Stimulated activated CD4-positive, alpha-beta T cell treated with anti-CD3 and anti-CD28 coated beads, Interleukin-12 subunit alpha, Interleukin-12 subunit beta, amount 100 ng/mL, for 24 hours (primary cell): ENCODE measurements at places on chromosomes 11 and 22.

DNA sequence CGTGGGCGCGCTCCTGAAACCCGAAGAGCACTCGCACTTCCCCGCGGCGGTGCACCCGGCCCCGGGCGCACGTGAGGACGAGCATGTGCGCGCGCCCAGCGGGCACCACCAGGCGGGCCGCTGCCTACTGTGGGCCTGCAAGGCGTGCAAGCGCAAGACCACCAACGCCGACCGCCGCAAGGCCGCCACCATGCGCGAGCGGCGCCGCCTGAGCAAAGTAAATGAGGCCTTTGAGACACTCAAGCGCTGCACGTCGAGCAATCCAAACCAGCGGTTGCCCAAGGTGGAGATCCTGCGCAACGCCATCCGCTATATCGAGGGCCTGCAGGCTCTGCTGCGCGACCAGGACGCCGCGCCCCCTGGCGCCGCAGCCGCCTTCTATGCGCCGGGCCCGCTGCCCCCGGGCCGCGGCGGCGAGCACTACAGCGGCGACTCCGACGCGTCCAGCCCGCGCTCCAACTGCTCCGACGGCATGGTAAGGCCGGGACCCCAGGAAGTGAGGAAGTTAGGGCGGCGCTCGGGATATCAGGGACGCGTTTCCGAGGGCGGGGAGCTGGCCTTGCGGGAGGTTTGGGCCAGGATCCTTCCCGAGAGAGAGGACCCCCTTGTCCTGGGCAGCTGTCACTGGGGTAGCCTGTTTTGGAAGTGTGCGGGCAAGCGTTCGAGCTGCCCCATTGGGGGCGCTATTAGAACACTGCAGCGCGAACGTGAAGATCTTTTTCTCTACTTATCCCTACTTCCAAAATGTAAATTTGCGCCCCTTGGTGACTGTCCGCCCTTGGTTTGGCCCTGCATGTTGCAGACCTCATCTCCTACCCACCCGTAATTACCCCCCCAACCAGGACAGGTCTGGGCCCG lies 796 bp downstream of the MYOD1 start:
- no peak for DNase-seq

- DNase-seq, result no peak
These were observed 88.8 kb upstream of the BARX2 start for GRCh38 chr11:129286813-129287212.

GRCh38 chr11:108620958-108621772 lies 27.6 kb upstream of the EXPH5 start:
- DNase-seq, result no peak

- DNase-seq, result no peak
These were observed 63.3 kb upstream of the ME3 start for GRCh38 chr11:86735451-86736290.

DNA sequence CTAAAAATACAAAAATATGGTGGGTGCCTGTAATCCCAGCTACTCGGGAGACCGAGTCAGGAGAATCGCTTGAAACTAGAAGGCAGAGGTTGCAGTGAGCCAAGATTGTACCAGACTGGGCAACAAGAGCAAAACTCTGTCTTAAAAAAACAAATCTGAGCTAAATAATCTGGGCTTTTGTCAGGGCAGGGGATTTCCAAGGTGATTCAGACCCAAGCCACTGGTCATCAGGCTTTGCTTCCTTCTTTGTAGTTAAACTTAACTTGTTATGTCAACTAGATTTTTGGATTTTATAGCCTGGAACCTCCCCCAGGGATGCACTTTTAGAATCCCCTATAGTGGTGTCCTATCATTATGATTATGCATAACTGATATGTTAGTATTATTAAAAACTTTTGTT lies 27.0 kb upstream of the SLC22A8 start:
- no peak for DNase-seq

DNA sequence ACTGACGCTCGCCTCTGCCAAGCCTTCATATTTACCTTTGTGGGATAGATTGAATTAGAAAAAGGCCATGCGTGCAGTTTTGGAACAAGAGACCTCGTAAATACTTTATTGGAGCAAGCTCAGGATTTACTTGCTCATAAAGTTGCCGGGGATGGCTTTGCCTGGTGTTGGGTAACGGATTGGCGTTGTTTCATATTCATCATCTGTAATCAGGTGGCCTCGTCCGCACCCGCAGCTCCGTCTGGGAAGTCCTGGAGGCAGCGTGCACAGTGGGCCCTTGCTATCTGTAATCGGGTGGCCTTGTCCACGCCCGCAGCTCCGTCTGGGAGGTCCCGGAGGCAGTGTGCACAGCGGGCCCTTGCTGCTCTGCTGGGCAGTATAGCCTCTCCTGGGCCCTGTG lies 1209.3 kb downstream of the BRD1 start:
- DNase-seq, result no peak

GRCh38 chr22:25386538-25386884 lies 167.1 kb downstream of the CRYBB2 start:
- no peak for DNase-seq

DNA sequence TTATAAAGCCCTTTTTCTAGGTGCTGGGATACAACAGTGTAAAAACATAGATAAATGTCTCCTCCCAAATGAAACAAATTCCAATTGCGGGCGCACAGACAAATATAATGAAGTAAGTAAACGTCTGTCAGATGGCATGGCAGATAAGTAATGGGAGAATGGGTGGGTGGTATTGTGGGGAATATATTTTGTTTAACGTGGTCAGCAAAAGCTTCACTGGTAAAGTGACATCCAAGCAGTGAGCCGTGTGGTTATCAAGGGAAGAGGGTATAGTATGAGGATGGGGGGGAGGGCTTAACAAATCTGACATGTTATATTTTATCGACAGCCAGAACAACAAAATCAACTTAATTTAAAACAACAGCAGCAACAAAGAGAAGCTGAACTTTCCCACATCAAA lies 1.2 kb downstream of the SVIP start:
- no peak for DNase-seq

DNA sequence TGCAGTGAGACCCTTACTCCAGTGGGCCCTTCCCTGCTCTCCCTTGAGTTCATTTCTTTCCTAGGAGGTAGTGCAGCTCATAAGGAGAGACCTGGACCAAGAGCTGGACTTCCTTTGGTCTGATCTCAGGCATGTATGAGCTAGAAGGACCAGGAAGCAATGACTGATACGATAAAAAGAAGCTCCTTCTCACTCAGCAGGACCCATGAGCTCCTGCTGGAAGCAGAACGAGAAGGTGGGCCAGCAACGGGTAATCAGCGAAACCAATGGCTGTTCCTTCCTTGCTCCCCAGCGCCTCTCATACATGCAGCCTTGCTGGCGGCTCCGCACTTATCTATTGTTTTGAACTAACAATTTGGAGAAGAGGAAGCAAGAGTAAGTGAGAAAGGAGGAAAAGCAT lies 56.8 kb downstream of the RPUSD4 start:
- DNase-seq, result no peak

DNA sequence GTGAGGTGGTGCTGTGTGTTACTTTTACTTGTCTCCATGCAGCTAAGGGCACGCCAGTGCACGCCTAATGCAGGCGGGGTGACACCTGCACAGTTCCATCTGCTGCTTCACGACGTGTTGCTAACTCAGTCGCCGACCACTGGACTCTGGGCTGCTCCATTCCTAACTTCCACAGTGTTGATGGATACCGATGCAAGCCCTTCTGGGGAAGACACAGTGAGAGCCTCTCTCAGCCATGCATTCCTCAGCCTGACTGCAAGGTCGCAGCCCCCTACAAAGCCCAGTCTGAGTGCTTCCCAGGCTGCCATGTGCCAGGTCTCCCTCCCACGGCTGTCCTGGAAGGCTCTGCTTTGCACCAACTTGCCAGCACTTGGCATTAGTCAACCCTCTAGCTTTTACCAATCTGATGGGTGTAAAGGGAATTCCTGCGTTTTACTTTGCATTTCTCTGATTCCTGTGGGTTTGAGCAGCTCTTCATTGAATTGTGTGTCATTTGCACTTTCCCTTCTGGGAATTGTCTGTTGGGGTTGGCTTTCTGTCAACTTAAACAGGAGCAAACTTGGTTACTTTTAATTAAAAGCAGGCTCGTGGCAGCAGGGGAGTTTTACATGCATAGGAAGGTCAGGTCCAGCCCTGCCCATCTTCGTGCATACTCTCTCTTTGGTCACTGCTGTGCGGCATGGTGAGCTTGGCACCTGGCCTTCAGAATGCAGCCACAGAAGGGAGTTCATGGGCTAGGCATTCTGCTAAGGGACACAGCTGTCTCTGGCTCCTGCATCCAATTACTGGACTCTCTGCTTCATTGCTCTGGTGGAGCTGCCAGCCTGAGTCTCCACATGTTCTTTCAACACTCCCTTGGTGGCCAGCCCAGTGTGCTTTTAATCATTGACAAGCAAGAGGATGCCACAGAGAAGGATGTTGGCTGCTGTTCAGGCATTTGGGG lies 34.6 kb upstream of the SHANK2 start:
- no peak for DNase-seq

- no peak for DNase-seq
These were observed 236.3 kb upstream of the SORL1-AS1 start for GRCh38 chr11:121688860-121689614.

DNA sequence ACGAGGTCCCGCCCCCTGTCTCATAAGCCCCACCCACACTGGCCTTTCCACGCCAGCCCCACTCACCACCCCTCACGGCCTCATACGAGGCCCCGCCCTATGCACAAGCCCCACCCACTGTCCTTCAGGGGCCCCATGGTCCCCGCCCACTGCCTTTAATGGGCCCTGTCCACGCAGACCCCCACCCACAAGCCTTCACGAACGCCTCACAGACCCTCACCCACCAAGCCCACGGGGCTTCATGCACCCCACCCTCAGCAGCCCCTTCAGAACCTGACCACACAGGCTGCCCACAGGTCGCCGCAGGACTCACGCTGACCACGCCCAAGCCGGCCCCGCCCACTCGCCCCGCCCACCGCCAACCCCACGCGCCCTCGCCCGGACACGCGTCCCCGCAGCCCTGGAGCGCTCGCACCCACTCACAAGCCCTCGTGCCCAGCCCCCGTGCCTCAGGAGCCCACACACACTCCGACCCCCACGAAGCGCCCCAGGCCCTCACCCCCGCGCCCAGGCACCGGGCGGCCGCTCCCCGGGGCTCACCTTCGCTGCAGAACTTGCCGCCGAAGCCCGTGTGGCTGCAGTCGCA lies 10.5 kb downstream of the NRXN2 start:
- DNase-seq, result no peak

GRCh38 chr22:37062702-37063381 lies 11.3 kb downstream of the KCTD17 start:
- no peak for DNase-seq

GRCh38 chr11:67649634-67650510 lies 658 bp downstream of the ACY3 start:
- DNase-seq, result no peak

DNA sequence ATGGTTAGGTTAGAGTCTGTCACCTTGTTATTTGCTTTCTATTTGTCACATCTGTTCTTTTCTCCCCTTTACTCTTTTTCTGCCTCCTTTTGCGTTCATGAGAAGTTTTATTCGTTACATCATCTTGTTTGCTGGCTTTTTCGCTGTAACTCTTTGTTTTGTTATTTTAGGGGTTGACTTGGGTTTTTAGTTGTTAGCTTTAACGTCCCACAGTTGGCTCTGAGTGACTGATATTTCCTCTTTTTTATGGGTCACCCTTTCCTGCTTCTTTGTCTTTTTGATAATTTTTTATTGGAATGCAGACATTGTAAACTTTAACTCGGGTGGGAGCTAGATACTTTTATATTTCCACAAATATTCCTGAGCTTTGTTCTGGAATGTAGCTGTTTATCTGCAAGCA lies 13.3 kb upstream of the TNNT3 start:
- no peak for DNase-seq

- DNase-seq, result no peak
These were observed 312.5 kb upstream of the PDGFD start for GRCh38 chr11:104476454-104476853.

DNA sequence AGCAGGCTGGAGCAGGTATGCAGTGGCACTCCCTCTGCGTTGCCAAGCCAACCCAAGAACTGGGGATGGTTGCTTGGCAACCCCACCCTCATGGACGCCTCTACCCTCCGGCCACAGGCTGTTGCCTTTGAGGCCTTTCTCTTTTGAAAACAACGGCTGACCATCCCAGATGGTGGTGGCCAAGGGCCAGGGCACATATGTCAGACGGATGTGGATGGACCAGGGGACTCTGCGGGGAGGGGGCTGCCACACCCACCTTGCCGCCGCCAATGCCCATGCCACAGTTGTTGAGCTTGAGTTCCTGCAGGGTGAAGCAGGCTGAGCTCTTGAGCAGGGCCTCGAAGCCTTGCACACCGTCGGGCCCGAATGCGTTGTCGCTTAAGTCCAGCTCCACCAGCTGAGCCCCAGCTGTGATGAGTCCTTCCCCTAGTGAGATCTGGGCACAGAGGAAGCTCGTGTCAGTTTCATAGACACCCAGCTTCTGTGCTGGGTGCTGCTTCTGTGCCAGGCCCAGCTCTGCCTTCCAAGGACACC lies 21.5 kb downstream of the RANGAP1 start:
- no peak for DNase-seq

DNA sequence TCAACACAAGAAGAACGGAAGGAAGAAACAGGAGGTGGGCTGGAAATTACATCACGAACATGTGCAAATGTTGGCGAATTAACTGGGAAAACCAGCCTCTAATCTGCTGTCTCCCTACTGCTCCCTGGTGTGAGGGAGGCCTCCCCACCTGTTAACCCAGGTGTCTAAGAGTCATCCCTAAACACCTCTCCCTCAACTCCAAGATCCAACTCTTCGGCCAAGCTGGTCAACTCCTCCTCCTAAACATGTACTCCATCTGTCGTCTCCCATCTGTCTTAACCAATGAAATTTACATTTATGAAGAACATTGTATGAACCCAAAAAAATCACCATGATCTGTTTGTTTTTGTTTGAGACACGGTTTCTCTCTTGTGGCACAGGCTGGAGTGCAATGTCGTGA lies 154.2 kb downstream of the LARGE1 start:
- DNase-seq, result no peak

DNA sequence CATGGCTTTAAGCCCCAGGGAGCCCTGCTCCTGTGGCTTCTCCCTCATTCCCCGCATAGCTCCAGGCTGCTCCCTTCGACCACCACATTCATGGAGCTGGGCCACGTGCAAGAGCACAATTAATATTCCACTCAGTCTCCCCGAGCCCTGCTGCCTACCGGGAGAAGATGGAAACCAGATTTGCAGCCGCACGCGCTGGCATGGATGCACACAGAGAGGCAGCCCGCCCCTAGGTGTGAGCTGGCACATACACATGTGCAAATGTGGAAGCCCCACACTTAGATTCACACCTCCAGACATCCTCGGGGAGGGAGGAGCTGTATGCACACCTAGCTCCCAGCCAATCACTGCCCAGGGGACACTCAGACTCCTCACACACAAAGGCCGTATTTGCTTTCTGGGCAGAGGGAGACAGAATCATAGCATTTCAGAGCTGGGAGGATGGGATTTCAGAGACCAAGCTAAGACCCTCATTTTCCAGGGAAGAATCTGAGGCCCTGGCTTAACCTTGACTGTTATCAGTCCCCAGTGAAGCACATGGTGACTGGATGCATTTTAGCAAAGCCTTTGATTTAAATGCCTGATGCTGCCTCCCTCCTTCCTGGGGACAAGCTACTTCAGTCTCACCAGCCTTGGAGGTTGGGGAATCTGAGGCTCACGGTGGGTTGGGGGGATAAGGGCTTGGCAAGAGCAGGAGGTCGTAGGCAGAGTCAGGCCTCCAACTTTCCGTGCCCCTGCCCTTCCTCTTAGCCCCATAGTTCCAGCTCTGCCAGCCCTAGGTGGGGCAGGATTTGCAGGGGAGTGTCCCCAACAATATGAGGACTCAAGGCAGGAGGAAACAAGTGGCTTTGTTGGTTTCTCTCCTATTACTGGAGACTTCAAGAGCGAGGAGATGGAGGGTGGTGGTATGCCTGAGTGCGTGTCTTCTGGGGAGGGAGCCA lies 5.3 kb upstream of the CREB3L1 start:
- DNase-seq, result no peak

- no peak for DNase-seq
These were observed 5.4 kb upstream of the TMPRSS4 start for GRCh38 chr11:118071416-118072030.

- no peak for DNase-seq
These were observed 1.4 kb upstream of the RDX start for GRCh38 chr11:110297726-110298300.
